Activated CD4-positive, alpha-beta T cell treated with anti-CD3 and anti-CD28 coated beads, Interleukin-2, Interleukin-6, amounts not matched to agents 100 ng/mL and 50 ng/mL, durations not matched to agents 16 hours and 8 hours (primary cell): ENCODE measurements at places on chromosomes 4 and X.
A peak's percentile ranks its signal among the peaks of the same experiment; 100 is the strongest.

- DNase-seq, result no peak
Measured at GRCh38 chr4:119479180-119479808, 149.3 kb downstream of the PDE5A start.

DNA sequence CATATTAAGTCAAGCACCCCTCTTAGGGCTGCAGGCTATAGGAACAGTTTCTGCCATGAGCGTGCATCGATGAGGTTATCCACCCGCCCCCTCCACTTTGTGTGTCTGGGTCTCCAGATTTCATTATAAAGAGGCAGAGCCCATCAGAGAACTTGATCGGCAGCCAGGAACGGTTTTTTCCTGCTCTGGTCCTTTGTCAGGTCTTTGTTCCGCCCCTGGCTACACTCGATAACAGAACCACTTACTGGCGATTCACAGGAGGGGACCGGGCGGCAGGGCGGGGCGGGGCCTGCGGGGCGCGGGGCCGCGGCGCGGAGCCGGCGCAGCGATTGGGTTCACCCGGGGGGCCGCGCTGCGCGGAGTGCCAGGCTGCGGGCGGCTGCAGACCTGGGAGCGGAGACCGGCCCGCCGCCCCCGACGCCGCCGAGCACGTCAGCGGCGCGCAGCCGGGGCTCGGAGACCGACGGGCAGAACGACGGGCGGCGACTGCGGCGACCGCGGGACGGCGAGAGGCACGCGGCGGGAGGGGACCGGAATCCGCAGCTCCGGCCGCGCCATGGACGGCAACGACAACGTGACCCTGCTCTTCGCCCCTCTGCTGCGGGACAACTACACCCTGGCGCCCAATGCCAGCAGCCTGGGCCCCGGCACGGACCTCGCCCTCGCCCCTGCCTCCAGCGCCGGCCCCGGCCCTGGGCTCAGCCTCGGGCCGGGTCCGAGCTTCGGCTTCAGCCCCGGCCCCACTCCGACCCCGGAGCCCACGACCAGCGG lies at the start of gene SLC10A4:
Gene SLC10A4 (plus strand): TSS at position 338 of the 771 bp plus-strand sequence. CDS start 219 bp downstream, at position 557.
- DNase-seq, result no peak

DNA sequence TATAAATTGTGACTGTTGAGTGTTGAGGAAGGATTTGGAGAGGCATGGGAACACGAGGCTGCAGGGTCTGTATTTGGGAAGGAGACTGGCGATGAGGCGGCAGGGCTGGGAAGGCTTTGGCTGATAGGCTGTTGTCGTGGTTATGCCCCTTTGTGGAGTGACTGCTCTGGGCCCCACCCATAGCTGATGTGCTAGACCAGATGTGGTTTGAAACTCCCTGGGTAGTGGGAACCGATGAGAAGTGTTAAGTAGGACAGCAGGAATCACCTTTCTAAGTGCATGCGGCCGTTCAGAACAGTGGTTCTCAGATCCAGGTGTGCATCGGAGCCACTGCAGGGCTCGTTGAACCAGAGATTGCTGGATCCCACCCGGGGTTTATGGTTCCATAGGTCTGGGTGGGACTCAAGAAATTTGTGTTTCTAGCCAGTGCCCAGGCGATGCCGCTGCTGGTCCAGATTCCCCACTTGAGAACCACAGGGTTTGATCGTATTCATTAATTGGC lies 42.3 kb downstream of the TBC1D14 start:
- no peak for DNase-seq

- DNase-seq, result no peak
Measured at GRCh38 chr4:113810906-113811305, 49.4 kb upstream of the CAMK2D start.

DNA sequence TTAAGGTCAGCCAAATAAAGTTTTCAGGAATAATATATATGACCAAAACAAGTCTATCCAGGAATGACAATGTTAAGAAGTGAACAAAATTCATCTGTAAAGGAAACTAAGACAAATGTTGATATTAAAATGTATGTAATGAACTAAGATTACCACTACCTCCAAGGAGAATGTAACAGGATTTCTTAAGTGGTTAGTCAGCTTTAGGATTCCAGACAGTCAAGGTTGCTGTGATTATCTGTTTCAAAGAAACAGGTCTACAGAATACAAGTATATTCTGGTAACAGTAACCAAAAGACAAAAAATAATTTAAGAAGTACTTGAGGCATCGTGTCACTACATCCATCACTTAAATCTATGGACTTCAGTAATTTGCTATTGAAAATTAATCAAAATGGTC lies 172.8 kb downstream of the SCFD2 start:
- DNase-seq, result no peak

DNA sequence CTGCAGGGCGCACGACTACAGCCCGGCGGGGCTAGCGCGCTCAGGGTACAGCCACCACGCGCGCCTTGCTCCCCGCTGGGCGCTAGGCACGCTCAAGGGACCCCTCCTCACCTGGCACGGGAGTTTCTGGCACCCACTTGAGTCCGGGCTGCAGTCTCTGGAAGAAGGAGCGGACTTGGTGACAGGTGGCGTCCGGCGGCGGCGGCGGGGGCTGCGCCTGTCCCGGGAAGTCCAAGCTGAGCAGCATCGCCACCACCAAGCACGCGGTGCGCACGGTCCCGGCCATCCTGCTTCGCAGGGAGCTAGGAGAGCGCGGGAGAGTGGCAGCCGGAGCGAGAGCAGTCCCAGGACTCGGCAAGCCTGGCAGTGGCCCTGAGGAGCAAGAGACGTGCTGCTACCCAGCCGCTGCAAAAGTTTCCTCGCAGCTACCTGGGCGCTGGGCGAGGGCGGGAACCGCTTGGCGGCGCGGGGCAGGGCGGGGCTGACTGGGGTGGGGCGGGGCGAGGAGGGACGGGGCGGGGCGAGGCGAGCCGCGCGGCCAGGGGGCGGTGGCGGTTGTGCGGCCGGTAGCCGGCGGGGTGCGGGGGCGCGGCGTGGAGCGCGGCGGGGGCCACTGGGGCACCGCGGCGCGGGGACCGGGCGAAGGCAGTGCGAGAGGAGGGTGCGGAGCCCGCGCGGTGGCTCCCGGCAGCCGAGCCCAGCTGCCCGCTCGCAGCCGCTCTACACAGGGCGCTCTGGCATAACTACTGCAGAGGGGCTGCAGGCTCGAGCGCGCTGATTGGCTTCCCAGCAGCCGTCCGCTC lies at the start of gene GPC3:
Gene GPC3 (minus strand): TSS at position 431 of the 803 bp plus-strand sequence.
- peak; percentile 23 for DNase-seq

DNA sequence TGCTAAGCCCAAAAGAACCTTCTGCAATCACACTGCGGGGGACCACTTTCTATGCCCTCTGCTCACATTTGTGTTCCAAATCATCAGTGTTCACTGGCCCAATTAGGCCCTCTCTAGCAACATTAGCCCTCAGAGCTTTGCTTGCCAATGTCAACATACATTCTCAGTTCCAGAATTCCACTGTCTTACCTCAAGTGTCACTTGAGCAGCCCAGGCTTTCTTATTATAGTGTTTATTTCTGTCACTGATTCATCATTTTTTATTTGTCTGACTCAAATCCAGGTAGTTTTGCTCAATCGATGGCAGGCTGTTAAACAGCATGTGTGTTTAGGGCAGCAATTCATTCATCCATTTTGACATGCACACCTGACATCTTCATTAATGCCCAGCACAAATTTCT lies 291.2 kb downstream of the TEX13A start:
- no peak for DNase-seq

DNA sequence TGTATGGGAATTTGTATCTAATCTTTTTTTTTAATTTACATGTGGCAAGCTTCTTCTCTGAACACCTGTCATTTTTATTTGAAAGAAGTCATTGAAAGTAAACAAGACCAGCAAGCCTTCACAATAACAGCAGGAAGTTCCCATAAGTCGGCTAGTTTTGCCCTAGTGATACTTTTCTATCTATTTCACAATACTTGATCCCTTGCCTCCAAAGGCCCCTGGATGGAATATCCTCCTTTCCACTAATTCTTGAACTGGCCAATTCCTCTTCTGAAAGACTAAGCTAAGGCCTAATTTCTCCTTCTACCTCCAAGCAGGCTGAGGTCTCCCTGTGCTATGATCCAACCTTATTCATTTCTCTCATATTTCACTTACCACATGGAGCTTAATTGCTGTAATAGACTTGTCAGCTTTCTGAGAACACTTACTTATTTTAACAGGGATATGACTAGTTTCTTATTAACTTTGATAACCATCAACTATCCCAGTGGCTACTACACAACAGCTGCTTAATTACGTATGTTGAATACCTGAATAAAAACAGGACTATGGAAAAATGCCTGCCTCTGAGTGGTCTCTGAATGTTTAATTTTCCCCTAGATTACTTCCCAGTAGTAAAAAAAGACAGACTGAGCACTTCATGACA lies 194.2 kb downstream of the MAD2L1 start:
- no peak for DNase-seq

DNA sequence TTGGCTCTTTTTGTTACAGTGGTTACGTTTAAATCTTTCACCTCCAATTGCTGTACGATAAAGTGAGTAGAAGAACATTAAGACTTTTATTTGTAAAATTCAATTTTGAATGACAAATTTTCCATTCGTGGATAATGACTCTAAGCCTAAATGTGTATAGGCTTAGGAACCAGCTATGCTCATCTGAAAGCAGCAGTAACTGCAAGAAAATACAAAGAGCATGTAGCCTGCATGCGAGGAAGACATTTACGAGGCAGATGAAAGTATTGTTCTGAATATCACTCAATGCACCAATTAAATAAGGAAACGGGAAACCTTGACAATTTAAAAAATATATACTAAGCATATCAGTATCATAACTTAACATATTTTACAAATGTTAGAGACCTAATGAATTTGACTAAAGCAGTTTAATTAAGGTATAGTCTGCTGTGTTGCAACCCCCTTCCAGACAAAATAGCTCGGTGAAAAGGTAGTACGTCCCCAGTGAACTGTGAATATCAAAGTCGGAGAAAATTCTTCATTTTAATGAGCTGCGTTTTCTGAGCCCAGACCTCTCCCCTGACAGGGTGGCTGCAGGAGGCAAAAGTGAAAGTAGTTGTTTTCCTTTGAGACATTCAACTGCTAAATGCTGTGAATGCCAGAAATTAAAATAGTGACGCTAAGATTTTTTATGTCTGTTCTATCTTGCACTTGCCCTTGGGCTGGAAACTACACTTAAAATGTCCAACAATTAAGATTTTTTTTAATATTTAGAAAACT lies 1236.5 kb upstream of the TENM3 start:
- no peak for DNase-seq

DNA sequence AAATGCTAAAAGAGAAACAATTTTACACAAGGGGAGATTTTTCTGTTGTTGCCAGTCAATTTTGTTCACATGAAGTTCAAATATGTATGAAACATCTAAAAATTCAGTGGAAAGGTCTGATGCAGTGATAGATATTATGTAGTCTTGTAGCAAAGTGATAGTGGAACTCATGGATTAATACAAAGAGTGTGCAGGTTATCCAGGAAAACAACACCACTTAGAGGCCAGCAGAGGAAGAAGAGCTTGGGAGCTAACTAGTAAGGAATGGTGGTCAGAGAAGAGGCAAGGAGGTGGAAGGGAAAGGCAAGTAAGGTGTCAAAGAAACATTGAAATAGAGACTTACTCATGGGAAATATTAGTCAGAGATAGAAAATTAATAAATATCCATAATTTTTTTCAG lies 395.6 kb downstream of the MAPK10 start:
- no peak for DNase-seq

- DNase-seq, result no peak
Measured at GRCh38 chr4:13539619-13540445, 4.5 kb downstream of the NKX3-2 start.

DNA sequence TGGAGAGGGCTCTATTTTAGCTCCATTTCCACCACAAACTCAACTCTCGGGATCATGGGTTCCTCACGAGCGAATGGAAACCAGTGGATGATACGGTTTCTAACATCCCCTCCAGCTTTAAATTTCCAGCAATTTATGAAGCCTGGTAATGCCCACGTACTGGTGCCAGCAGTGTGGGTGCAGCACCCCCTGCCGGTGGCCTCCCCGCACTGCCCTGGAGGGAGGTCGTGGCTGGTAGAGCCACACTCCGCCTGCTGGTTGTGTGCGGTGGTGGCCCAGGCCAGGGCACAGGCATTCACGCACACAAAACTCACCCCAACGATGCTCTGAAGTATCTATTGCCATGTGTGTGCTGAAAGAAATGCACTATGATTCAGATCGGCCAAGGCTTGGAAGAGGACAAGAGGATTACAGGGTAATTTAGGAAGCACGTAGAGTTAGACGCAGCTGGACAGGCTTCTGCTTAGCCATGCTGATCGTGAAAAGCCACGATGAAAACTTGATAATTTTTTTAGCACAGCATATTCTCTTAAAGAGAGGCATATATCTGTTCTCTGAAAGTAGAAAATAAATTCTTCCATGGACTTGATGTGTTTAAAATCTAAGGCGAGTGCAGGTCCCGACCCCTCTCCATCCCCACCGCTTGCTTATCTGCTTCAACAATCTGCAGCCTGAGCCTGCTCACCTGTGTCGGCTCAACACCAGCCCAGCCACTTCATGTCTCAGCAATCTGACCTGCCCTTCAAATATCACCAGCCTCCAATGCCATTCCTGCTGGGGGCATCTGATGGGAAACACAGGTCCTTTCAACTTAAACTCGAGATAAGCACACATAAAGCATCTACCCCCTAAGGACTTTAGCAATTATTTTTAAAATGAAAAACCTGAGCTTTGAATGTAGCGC lies 59.1 kb downstream of the SCD5 start:
- DNase-seq, result peak; percentile 89

GRCh38 chr4:73586666-73587065 lies 33.6 kb downstream of the RASSF6 start:
- DNase-seq, result no peak

GRCh38 chrX:39174772-39175417 lies 373.6 kb downstream of the MID1IP1 start:
- DNase-seq, result peak; percentile 44

- no peak for DNase-seq
Measured at GRCh38 chr4:113695328-113696169, 66.0 kb downstream of the CAMK2D start.

- DNase-seq, result no peak
Measured at GRCh38 chr4:188130355-188130754, 8.9 kb upstream of the TRIML1 start.

- DNase-seq, result no peak
Measured at GRCh38 chr4:175330652-175331051, 412.5 kb downstream of the ADAM29 start.

DNA sequence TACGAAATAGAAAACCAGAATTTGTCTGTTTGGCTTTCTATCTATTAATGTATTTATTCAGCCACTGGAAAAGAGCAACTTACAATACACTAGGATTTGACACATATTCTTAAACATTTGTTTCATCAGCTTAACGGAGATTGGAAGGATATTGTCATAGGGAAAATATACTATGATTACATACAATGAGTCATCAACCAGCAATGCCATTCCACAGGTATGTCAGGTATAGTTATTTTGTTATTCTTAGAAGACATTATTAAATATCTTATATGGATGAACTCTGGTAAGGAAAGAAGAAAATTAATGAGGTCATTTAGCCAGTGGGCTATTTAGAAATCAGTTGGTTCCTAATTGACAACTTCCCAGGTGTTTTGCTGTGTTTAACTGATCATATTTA lies 926.6 kb downstream of the STIM2 start:
- DNase-seq, result no peak

- no peak for DNase-seq
Measured at GRCh38 chr4:43243433-43244116, 351.1 kb downstream of the GRXCR1 start.
